ENCODE measurements at places on chromosomes 16 and 17.

GRCh38 chr17:31778523-31778922, 80.5 kb downstream of the COPRS start:
- DNase-seq, result no peak

- DNase-seq, result no peak
These were observed 5.8 kb upstream of the FN3KRP start for GRCh38 chr17:82710499-82711232.

GRCh38 chr16:64962786-64963185, 159.1 kb downstream of the CDH11 start:
- DNase-seq, result no peak

DNA sequence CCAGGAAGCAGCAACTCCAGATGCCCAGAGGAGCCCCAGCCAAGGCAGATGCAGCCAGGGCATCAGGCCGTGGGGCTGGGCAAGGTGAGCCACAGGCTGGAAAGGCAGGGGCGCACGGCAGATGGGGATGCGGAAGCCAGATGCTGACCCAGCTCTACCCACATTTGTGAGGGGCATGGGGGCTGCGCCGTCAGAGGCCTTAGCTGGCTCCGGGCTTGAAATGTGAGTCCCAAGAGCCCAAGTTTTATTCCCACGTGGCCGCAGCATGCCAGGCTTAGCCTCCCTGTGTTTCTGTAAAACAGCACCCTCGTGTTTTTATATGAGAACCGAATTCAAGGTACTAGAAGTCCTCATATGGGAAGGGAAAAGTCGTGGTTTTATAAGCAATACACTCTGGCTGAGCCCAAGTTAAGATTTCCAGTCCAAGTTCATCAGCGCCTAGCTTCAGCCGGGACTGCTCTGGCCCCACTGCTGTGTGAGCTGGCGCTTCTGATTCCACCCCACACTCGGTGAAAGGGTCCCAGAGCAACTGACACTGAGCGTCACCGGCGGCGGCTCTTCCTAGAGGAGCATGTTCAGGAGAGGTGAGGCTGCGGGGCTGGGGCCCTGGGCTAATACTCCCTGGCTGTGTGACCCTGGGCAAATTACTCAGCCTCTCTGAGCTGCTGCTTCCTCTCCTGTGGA, 6.7 kb upstream of the C16orf95 start:
- no peak for DNase-seq

- no peak for DNase-seq
These were observed 8.7 kb upstream of the KREMEN2 start for GRCh38 chr16:2955438-2955778.
